ENCODE measurements at places on chromosomes 12 and 14.

DNA sequence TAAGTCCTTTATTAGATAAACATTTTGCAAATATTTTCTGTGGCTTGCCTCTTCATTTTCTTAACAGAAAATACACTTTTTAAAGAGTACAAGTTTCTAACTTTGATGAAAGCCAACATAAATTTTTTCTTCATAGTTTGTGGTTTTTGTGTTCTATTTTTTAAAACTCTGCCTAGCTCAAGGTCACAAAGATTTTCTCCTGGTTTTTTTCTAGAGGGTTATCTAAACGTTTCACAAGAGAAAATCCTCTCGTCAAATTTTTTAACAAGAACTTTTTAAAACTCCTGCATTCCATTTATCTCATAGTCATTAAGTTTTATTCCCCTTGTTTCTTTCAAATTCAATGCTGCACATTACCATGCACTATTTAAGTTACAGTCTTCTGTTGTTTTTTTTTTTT is 8.2 kb downstream of the AREL1 start:
- DNase-seq = no peak

GRCh38 chr12:19423166-19423930 is 15.9 kb upstream of the AEBP2 start:
- no peak for DNase-seq

- DNase-seq = no peak
Measured at GRCh38 chr12:39144613-39145061, 239.2 kb upstream of the CPNE8 start.

GRCh38 chr12:4270831-4271716 is 2.5 kb upstream of the CCND2 start:
- no peak for DNase-seq

- DNase-seq = no peak
Measured at GRCh38 chr12:106522708-106523107, 60.1 kb upstream of the RFX4 start.

GRCh38 chr12:132813443-132813842 is 15.2 kb downstream of the GOLGA3 start:
- DNase-seq = no peak

DNA sequence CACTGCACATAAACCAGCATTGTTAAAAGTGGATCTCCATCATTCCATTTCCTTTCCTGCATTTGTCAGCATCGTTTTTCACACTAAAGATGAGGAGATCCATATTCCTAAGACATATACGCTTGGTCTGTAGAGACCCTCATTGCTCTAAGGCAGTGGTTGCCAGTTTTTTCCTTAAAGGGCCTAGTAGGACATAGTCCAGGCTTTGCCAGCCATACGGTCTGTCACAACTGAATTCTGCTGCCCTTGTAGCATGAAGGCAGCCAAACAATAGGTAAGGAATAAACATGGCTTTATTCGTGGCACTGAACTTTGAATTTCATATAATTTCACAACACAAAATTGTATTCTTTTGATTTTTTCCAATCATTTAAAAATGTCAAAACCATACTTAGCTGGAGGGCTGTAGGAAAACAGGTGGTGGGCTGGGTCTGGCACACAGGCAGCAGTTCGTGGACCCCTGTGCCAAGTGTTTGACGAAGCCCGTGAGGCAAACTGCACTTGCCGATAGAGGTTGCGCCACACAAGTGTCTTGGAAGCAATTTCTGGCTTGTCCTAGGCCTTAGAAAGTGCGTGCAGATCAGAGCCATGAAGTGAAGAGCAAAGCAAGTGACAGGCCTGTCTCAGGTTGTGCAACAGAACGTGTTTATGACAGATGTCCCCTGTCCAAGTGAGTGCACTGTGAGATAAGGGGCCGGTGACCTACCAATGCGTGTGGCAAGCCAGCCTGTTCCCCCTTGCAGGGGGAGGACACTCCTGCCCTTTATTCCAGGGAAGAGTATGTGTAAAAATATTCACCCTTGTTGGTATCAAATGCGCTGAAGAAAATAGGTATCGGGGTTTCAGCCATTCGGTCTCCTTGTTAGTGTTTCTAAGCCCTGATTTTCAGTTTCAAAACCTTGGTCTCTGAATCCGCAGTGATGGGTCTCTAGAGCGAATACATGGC is 916 bp upstream of the CHPT1 start:
- peak; percentile 81 for DNase-seq

DNA sequence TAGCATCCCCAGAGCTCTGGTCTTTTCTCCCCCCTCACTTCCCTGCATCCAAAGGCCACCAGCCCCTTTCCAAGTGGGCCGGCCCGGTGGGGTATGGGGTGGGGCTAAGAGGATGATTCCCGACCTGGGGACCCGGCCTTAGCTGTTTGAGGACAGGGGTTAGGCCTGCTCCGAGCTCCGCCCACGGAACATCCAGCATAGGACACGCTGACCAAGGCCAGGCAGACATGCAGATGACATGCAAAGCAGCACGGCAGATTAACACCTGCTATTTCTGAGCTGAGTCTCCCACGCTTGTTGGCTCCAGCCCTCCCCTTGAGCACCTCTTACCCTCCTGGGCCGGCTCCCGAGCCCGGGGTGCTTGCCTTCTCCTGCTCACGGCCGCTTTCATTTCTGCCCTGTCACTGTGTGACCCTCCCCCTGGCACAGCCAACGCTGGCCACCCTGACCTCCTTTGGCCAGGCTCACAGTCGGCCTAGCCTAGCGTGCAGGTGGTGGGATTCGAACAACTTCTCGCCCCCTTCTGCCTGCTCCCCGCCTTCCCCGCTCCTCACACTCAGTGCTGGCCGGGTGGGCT is 40.2 kb downstream of the TEAD4 start:
- no peak for DNase-seq

DNA sequence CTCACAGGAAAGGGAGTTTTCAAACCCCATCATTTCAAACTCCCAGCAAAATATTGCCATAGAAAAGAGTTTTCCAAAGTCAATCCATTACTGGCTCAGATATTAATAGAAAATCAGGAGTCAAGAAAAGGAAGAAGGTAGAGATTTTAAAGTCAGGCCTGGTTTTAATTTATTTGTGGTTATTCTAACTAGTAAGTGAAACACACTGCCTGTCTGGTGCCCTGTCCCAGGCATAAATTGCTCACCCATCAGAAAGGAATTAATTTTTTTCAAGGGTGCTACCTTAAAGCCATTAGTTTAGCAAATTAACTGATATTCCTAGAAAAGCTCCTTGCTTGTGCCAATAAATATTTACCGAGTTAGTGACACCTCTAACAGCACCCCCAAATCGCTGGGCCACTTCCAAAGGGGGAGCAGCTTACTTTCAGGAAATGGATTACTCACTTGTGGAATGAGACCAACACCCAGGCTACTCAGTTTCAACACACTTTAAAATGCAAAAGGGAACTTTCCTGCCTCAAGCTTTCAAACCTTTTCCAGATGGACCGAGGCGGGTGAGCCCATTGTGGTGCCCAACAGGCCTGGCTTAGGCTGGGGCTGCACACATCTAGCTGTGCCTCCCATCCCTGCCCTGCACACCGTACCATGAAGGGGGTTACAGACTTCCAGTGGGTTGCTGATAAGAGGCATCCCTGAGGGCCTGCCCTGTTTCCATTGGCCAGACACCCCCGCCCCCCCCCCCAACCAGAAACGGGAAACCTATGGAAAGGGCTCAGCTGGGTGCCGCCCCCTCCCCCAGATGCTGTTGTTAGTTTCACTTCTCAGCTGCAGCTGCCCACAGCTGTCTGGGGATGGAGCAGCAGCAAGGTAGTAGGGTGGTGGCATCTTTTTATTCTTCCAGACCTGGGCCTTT is 117.2 kb downstream of the SAMD4A start:
- DNase-seq = no peak

GRCh38 chr12:100234591-100235304 is 32.1 kb downstream of the DEPDC4 start:
- peak; percentile 12 for DNase-seq

- no peak for DNase-seq
Measured at GRCh38 chr12:8968761-8969160, 19.3 kb upstream of the M6PR start.

GRCh38 chr12:42769455-42769854 is 179.9 kb upstream of the PRICKLE1 start:
- no peak for DNase-seq

DNA sequence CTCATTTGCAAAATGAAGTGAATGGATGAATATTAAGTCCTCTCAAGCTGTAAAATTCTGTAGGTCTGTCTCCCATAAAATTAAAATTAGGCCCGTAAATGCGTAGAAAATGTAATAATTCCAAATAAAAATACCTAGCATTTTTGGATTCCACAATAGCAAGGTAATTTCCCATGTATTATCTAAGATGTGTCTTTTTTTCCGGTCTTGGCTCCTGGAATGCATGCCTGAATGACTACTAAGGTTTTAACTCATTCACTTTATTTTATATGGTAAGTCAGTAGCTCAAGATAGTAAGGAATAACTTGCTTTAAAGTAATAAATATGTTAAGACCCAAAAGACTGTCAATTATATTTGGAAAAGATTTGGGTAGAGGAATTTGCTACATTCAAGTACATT is 11.1 kb downstream of the TXNRD1 start:
- DNase-seq = no peak

GRCh38 chr12:89319122-89319521 is 33.2 kb downstream of the DUSP6 start:
- no peak for DNase-seq

DNA sequence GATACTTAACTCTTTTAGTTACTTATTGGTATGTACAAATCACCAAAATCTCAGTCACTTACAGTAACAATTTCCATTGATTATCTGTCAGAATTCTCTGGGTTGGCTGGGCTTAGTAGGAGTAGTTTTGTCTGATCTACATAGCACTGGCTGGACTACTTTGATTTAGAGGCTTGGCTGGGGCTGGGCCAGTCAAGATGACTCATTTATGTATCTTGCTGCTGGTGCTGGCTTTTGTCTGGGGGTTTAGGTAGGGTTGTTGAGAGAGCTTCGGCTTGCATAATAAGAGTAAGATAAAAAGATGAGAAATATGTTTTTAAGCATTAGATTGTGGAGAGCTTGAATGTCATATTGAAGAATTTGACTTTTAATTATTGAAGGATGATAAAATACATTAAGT is 1093.7 kb downstream of the SLC6A15 start:
- DNase-seq = no peak

GRCh38 chr12:124240493-124240892 is 54.4 kb upstream of the RFLNA start:
- no peak for DNase-seq

- no peak for DNase-seq
Measured at GRCh38 chr12:7012024-7012607, 6.2 kb downstream of the LPCAT3 start.

- DNase-seq = no peak
Measured at GRCh38 chr14:54805070-54805444, 97.6 kb downstream of the GCH1 start.

DNA sequence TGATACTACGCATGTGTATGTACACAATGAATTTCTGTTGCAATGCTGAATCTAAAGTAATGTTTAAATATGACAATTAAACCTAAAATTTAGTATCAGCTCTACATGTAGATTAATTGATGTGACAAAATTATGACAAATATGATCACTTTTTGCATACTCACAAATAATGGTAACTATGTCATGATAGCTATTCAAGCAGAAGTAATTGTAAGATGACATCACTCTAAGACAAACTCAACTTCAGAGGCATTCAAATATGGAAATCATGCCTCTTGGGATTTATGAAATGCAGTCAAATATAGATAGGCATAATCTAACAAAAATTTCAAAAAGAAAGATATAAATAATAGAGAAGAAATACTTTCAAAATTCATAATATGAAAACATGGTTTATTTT is 571.7 kb upstream of the LRFN5 start:
- DNase-seq = no peak

GRCh38 chr12:132138941-132139871 is 4.9 kb downstream of the DDX51 start:
- no peak for DNase-seq

DNA sequence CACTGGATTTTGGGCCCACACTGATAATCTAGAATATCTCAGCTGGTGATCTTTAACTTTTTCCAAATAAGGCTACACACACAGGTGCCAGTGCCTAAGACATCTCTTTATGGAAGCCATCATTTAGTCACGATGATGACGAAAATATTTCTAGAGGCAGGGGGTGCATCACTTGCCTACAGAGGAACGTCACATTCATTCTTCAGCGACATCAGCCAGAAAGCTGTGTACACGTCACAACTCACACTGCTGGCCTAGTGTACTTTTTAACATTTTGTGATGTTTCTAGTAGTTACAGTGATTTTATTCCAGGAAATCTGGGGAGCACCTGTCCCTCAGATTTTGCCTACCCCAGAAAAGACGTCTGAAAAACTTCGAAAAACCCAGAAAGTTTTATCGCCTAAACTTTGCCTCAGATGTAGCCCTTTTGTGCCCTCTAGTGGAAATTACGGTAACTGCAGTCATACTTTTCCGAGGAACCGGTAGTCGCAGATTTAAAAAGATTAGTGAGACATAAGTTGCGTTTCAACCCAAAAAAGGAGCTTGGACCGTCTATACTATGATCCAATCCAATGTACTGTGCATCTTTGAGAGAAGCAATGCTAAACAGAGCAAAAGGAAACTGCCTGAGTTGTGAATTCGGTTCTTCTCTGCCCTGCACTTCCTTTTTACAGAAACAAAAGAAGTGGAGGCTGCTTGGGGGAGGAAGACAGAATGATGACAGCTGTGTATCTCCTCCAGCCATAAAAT is 64.3 kb upstream of the STON2 start:
- DNase-seq = peak; percentile 32

- peak; percentile 60 for DNase-seq
Measured at GRCh38 chr12:57896434-57897201, 44.7 kb upstream of the ATP23 start.

DNA sequence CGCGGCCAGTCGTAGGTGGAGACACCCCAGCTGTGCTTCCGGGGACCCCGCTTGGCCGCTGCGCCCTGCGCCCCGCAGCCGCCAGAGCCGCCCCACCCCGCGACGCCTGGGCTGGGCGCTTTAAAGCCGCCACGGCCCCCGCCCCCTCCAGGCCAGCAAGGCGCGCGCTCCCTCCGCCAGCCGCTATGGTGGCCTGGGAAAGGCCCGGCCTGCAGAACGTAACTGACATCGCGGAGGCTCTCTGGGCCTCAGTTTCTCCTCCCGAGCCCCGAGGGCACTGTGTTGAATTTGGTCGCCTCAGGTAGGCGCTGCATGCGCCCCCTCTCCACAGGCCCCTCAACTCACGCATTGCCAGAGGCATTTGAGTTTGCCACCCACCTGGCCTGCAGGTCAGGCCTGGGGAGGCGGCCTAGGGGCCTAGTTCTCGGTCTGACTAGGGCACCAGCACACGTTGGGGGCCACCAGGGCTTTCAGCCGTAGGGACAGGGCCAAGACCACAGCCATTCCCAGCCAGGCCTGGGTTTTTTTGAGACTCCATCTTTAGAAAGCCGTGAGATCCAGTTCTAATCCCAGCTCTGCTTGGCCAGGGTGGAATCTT is at the start of gene NGB:
TSS of gene NGB (minus strand) at position 94 of the 598 bp plus-strand sequence. CDS start 269 bp downstream, outside the sequence.
- DNase-seq = no peak

DNA sequence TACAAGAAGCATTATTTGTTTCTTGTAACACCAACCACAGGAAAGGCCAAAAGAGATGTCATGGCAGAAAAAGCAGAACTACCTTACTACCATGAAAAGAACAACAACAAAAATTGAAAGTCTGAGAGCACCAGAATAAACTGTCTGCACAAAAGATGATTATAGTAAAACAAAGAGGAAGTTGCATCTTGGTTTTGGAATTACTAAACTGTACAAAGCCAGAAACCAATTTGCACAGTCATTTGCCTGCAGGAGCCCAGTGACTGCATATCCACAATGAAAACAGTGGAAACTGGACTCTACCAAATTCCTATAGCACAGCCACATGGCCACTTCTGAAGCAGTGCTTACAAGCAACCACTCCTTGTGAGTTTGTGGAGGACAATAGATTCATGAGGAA is 276.2 kb downstream of the SSPN start:
- no peak for DNase-seq

Measured in HuH-7.5 (cell line).